Cardiac fibroblast (primary cell): ENCODE measurements at places on chromosomes 16 and 17.

GRCh38 chr17:57595947-57596695 lies 149.0 kb downstream of the CCDC182 start:
- no peak for DNase-seq

GRCh38 chr17:8210761-8211458 lies 535 bp upstream of the AURKB start:
- peak; percentile 23 for DNase-seq

- DNase-seq, result peak; percentile 55
These were observed 262.2 kb upstream of the PMFBP1 start for GRCh38 chr16:72434159-72434558.

DNA sequence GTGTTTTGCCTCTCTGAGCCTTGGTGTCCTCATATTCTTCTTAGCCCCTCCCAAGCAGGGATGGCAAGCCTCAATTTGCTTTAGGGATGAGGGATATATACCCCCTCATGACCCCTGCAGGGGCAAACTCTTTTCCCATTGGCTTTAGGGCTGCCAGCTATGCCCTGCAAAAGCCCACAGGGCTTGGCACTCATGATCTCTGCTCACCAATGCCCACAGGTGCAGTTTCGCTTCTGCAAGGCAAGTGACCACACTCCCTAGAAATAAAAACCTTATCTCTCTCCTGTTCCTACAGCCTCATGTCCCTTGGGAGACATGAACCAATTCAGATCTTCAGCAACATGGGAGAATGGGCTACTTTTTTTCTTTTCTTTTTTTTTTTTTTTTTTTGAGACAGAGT lies 8.8 kb downstream of the BEAN1 start:
- DNase-seq, result no peak
